Activated T-helper 1 cell treated with Interleukin-2 at 50 U/mL for 16 hours (primary cell): ENCODE measurements at places on chromosomes 5 and 9.

DNA sequence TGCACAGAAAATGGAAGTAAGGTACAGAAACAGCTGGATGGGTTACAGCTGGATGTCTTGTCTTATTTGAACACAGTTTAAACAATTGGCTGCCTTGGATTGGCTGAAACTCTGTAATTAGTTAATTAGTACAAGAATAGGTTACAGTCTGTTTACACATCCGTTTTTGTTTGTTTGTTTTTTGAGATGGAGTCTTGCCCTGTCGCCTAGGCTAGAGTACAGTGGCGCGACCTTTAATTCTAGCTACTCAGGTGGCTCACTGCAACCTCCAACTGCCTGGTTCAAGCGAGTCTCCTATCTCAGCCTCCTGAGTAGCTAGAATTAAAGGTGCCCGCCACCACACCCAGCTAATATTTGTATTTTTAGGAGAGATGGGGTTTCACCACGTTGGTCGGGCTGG is 368.7 kb upstream of the KLF4 start:
- DNase-seq, result no peak

GRCh38 chr9:73701415-73702057 is 549.9 kb downstream of the ANXA1 start:
- DNase-seq, result no peak

GRCh38 chr5:101425339-101425859 is 522.3 kb upstream of the ST8SIA4 start:
- no peak for DNase-seq

GRCh38 chr9:127505396-127506116 is 54.2 kb downstream of the LRSAM1 start:
- no peak for DNase-seq

DNA sequence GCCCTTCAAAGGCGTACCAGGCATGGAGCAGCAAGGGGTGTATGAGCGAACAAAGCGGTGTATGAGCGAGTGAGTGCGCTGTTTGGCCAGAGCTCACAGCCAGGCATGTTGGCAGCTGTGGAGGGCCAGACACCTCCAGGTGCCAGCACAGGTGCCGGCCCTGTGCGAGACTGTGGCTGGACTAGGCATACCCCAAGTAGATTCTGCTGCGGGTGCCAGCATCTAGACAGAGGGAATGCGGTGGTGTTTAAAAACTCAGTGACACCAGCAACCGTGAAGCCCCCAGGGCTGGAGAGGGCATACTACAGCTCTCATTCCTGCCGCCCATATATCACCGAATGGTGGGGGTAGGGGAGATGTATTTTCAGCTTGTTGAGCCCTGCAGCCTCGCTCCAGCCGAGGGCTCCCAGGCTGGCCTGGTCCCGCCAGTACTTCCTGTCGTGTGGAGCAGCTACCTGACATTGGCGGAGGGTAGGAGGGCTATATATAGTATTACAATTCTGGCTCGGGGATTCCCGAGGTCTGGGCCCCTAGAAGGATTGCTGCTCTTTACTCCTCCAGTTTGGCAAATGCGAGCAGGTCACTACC is 1829.6 kb upstream of the NUDT12 start:
- DNase-seq, result no peak

DNA sequence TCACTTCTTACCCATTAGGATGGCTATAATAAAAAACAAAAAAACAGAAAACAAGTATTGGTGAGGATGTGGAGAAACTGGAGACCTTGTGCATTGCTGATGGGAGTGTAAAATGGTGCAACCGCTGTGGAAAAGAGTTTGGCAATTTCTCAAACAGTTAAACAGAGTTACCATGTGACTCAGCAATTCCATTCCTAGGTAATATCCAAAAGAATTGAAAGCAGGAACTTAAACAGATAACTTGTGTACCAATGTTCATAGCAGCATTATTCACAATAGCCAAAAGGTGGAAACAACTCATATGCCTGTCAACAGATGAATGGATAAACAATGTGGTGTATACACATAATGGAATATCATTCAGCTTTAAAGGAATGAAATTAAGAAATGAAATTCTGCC is 28.9 kb downstream of the DCP2 start:
- DNase-seq, result no peak

DNA sequence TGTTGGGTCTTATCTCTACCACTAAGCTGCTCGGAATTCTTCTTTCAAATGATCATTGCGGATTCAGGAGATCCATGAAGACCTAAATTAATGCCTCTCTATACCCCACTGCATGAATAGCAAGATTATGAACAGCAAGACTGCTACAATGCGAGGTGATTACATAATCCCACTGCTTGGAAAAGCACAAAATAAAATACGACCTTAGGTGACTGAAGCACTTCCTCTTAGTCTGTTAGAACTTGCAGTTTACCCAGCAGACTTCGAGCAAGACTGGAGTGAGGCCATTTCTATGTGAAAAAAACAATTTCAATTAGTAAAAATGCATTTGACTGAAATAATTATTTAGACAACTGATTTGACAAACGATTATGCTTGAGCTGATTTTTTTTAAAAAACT is 59.8 kb downstream of the SH3RF2 start:
- DNase-seq, result no peak

DNA sequence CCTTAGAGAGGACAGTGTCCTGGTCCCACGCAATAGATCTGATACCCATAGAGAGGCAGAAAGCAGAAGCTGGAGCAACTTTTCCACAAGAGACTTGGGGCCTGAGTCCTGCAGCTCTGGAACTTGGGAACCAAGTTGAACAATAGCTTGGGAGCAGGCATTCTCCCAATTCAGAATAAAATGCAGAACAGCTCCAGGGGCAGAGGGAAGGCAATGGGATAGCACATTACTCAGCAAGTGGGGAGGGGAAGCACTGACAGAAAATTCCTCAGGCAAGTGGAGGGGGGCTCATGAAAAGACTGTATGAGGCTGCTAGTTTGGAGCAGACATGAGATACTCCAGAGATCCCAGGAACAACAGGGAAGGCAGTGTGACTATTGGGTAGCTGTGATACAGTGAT is 513.6 kb downstream of the HINT1 start:
- no peak for DNase-seq

DNA sequence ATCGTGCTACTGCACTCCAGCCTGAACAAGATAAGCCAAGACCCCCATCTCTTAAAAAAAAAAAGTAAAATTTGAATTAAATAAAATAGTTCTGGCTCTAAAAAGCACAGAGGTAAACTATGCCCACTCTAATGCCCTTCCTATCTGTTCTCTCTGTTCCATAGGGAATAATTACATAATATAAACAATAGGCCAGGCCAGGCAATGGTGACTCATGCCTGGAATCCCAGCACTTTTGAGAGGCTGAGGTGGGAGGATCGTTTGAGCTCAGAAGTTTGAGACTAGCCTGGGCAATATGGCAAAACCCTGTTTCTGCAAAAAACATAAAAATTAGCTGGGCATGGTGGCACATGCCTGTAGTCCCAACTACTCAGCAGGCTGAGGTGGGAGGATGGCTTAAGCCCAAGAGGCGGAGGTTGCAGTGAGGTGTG is 47.4 kb downstream of the MYO10 start:
- no peak for DNase-seq
